OCI-LY7 (cell line): ENCODE measurements at places on chromosomes 5 and 9. TPM values are rescaled to one million over a fixed set of nuclear protein-coding genes. Genes with fewer than 3 reads are reported as not detected.

DNA sequence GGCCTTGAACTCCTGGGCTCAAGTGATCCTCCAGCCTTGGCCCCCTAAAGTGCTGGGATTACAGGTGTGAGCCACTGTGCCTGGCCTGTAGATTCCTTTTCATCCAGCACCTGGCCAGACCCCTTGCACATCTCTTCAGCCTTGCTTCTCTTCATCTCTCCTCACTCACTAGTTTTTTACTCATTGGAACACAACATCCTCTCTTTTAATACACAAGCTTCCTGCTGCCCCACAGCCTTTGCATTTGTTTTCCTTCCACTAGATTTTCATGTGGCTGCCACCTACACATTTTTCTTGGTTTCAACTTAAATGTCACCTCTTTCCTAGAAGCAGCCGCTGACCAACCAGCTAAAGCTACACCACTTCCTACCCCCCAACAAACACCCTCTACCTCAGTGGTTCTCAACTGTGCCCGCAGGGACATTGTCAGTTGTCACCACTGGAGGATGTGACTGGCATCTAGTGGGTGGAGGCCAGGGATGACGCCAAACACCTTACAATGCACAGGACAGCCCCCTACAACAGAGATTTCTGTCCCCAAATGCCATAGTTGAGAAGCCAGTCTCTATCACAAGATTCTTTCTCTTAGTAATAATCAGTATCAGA is 33.7 kb downstream of the HAVCR1 start:
- DNase-seq: peak; percentile 45

Gene SHC3
- not detected in 2 replicates for total RNA-seq

Gene RXRA
- total RNA-seq: 0.40 and 0.44 TPM in 2 replicates

- DNase-seq: peak; percentile 80
Observed at GRCh38 chr9:35686222-35687203, 3.2 kb downstream of the TPM2 start.

Gene RIOK2
- total RNA-seq: 40.2 and 41.3 TPM in 2 replicates

Gene PCDHB15
- not detected in 2 replicates for total RNA-seq

- no peak for DNase-seq
Observed at GRCh38 chr9:20044686-20045085, 255.8 kb upstream of the SLC24A2 start.

- no peak for DNase-seq
Observed at GRCh38 chr5:172455511-172456061, 1.3 kb upstream of the SH3PXD2B start.

DNA sequence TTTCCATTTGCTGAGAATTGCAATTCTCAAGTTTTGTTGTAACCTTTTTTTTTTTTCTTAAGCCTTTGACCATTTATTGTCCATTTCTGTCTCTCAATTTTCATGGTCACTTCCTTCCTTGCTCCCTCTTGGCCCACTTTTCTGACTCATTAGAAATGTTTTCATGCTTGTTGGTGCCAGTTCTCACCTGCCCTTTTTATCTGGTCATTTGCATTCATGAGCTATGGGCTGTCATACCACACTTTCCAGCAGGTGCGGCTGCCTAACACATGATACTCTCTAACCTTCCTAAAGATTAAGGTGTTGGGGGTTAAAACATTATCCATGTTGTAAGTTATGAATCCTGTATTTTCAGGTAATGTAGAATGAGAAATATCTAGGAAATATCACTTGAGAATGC is 150.5 kb upstream of the TLX3 start:
- no peak for DNase-seq

- no peak for DNase-seq
Observed at GRCh38 chr5:151122828-151123227, 34.8 kb downstream of the ANXA6 start.

Gene OBP2B
- total RNA-seq: not detected in 2 replicates

Gene ST8SIA4
- 40.3 and 42.9 TPM in 2 replicates for total RNA-seq

DNA sequence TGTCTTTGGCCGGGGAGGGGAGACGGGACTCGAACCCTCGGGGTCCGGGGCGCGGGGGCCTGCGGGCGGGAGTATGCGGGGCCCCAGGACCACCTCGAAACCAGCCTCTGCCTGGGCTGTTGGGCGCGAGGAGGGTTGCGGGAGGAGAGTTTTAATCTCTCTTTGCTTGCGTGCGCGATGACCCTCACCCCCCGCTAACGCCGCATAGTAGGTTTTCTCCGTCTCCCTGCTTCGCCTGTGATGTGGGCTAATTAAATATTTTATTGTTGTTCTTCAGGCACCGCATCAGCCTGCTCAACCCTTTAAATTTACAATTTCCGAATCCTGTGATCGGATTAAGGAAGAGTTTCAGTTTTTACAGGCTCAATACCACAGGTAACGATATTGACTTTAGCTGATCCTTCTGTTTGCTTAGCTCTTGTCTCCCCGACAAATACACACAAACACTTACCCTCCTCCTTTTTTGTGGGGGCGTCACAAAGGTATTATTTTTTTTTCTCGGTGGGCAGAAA is 1.7 kb downstream of the TLE4 start:
- no peak for DNase-seq

DNA sequence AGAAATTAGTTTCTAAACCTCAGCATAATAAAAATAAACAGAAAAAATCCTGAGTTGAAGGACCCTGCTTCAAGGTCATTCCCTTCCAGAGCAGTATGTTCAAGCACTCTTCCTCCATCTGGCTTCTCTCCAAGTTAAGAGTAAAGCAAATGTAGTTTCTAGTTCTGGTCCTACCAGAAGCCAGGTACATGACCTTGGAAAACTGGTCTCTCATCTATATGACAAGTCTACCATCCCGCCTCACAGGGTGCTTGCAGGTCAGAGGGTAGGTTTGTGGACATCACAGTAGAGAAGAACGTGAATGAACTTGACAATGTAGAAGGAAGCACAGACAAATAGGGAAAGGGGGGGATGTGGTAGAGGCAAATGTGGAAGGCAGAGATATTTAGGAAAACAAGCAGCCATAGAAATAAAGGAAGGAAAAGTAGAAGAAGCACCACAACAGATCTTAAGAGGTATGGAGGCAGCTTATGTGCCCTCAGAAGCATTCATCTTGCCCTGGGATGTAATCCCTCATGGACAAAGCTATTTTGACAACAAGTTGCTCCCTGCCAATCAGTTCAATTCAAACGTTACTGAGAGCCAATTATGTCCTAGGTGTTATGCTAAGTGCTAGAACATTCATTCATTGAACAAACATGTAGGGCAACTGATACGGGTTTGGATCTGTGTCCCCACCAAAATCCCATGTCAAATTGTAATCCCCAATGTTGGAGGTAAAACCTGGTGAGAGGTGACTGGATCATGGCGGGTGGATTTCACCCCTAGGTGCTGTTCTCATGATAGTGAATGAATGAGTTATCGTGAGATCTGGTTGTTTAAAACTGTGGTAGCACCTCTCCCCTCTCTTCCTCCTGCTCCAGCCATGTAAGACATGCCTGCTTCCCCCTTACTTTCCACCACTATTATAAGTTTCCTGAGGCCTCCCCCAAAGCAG is 23.7 kb upstream of the CTNNAL1 start:
- DNase-seq: no peak

- DNase-seq: no peak
Observed at GRCh38 chr5:151694035-151694485, 7.3 kb upstream of the SPARC start.

Gene CCNI2
- not detected in 2 replicates for total RNA-seq

- no peak for DNase-seq
Observed at GRCh38 chr9:124239249-124240073, 18.3 kb upstream of the NEK6 start.

DNA sequence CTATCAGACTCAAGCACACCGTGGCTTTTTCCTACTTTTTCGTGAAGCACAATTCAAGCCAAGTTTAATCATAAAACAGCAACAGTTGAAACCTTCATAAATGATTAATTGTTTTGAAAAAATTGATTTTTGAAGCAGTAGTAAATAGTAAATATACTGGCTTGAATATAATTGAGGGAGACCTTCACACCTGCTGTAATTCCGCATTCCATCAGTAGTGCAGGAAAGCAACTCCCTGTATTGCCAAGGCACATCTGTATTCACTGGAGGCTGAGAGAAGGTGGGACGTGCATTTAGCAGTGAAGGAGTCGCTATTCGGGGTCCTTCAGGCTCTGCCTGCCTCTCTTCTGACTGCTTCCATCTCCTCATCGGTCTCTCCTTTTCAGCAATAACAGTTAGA is 203.8 kb downstream of the ZSWIM6 start:
- no peak for DNase-seq

GRCh38 chr5:143230676-143230996 is 172.8 kb downstream of the NR3C1 start:
- peak; percentile 38 for DNase-seq

DNA sequence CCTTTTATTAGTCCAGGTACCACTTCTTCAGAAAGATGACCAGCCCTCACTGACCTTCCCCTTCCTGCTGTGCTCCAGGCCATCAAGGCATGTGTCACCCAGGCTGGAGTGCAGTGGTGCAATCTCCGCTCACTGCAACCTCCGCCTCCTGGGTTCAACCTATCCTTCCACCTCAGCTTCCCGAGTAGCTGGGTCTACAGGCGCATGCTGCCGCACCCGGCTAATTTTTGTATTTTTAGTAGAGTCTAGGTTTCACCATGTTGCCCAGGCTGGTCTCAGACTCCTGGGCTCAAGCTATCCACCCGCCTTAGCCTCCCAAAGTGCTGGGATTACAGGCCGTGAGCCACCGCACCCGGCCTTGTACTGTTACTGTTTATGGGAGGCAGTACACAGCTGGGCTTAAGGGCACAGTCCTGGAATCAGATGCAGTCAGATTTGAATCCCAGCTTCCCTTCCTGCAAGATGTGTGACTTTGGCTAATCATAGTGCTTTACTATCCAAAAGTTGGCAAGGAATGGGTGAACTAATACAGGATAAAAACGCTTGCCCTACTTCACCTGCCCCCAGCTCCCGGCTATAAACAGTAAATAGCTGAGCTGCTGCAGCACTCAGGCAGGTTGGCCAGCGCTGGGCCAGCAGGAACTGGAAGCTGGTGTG is 483 bp upstream of the EIF4EBP3 start:
- no peak for DNase-seq

- no peak for DNase-seq
Observed at GRCh38 chr9:131712151-131712716, 27.6 kb downstream of the RAPGEF1 start.

DNA sequence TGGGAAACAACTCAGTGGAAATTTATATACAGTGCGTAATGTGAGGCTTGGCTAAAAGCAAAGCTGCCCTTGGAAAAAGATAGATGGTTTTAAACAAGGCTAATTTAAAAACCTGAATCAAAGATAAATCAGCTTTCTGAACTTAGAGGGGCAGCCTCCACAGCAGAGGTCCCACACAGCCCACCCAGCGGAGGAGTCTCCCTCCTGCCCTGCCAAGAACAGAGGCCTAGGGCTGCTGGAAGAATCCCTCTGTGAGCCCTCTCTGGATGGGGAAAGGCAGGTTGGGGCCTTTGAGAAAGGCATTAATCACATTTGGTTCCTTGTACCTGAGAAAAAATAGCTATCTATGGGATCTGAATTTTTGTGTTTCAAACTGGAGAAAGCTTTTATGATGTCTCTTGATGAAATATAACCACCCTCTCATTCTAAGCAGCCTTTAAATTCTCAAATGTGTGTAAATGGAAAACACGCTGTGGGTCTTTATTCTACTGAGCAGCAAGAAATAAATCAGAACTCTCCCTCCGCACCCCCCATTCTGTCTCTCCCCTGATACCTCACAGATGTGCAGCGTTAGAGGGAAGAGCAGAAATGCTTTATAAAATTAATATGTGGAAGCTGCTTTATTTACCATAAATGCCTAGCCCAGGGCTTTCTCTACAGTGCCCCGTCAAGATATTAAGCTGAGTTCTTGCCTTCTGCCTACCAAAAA is 329.2 kb downstream of the EFNA5 start:
- no peak for DNase-seq

Gene PCDHGA10
- 3.4 and 3.9 TPM in 2 replicates for total RNA-seq

DNA sequence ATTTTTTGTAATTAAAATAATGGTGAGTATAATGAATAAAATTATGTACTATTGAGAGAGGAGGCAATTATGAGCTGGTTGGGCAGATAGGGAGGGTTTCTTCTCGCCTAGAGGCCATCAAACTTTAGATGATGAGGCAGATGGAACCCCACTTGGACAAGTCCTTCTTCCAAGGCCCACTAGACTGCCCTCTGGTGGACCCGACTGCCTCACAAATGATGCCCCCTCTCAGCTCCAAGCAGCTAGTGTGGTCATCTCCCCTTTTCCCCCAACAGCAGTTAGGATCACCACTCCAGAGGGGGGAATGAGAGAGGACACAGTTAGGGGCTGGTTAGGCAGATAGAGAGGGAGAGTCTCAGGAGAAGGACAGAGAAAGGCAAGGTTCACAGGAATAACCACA is 348.0 kb upstream of the CDH18 start:
- no peak for DNase-seq

Gene OTP
- not detected in 2 replicates for total RNA-seq

GRCh38 chr5:80568251-80568650 is 1.8 kb downstream of the ANKRD34B start:
- DNase-seq: no peak

Gene KIF4B
- not detected in 2 replicates for total RNA-seq

DNA sequence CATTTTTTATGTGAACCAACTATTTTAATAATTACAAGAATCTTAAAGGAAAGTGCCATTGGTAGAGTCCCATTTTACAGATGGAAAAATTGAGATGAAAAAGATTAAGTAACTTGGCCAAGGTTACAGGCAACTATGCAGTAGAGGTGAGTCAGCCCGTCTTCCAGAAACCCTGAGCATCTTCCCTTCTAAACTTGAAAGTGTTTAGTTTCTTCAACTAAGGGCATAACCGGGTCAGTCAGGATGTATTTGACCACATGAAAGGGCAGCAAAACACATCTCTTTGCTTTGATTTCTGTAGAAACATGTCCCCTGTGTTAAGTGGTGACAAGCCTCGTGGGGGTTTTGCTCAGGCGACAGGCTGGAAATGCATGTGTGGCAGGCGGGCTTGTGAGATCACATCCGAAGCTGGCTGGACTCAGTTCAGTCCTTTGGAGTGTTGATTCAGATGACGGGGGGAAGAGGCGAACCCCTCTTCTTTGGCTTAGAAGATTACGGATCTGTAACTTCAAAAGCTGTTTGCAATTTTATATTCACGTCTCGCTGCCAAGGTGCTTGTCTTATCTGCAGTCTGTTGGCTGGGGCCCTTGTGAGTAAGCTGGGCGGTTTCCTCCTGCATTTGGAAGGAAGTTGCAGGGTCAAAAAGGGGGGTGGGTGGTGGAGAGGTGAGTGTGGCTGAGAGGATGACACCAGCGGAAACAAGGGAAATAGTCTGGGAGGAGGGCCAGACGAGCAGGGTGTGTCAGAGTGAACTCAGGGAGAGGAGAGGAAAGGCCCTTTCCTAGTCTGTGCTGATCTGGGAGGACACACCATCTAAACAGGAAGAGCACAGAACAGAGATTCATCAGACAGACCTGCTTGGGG is 78.9 kb upstream of the RPS23 start:
- no peak for DNase-seq

- no peak for DNase-seq
Observed at GRCh38 chr9:137446851-137447471, 5.8 kb upstream of the ENTPD8 start.

GRCh38 chr5:122942164-122942914 is 94.2 kb downstream of the PPIC start:
- no peak for DNase-seq

Gene HDHD3
- 16.0 and 16.7 TPM in 2 replicates for total RNA-seq
